Activated CD8-positive, alpha-beta T cell treated with anti-CD3 and anti-CD28 coated beads for 36 hours (primary cell): ENCODE measurements at places on chromosomes 5 and 9.

DNA sequence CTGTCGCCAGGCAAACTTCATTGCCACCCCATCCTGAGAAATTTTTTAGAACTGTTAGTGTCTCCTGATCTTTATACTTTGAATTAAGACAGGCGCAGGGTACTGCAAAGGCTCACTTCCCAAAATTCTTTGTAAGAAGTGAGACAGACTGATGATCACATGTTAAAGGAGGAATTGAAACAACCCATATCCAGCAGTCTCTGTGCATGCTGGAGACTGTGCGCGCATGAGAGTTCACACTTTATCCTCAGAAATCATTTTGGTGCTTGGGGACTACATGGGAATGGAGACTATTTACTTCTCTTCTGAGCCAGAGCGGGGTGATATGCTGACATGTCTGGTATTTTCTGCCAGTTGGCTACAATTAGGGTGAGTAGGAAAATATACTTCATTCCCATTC, 91.2 kb downstream of the ZNF474 start:
- no peak for DNase-seq

DNA sequence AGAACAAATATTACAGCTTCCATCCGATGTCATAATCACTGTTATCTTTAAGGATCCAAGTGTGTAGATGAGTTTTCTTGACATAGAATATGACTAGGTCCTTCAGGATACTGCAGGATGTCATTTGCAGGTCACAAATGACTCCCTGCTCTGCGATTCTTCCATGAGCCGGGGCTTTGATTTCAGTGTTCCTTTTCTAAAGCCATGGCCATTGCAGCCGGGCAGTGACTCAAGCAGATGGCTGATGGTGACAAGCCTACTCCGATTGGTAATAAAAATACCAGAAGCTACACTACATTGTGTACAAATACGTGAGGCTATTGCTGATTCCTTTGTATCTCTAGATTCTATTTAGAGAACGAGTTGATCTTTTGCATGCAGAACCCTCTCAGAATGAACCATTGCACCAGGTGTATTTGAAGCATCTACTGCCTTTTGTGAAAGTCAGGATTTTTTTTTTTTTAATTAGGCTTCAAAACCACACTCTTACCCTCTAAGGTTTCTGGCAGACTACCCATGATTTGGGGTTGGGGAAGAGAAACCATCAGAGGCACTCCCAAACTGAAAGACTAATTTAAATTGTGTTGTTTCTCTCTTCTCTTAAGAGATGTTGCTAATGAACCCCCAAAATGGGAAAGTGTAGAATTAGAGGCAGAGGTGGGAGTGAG, 271.0 kb upstream of the ADRA1B start:
- DNase-seq, result no peak

DNA sequence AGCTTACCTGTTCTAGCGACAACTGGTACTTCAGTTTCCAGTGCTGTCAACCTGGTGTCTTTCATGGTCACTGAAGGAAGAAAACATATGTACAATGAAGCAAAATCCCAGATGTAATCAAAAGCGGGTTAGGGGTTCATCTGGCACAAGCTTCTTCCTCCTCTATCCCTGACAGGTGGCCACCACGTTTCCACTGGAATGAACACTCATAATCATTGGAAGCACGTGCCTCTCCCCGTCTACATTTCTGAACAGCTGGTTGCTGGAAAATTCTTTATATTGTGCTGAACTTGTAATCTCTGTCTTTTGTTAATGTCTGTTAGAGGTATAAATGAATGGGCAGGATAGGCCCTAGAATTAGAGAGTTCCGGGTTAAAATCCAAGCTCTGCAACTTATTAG, 9.4 kb downstream of the TSC1 start:
- no peak for DNase-seq

DNA sequence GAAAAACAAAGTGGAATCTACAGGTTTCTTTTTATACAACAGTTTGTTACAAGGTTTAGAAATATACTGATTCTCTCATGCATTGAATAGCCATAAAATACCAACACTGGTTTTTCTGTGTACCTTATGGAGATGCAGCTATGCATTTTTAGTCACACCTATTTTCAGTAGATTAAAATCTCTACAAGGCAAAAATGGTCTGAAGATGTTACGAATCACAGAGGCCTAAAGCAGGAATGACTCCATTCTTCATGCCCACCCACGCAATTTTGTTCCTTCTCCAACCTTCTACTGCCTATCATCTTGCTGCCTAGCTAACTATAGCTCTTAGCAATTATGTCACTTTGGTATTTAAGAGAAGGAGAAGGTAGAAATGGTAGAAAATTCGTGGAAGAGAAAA, 9.9 kb downstream of the PLK2 start:
- no peak for DNase-seq

DNA sequence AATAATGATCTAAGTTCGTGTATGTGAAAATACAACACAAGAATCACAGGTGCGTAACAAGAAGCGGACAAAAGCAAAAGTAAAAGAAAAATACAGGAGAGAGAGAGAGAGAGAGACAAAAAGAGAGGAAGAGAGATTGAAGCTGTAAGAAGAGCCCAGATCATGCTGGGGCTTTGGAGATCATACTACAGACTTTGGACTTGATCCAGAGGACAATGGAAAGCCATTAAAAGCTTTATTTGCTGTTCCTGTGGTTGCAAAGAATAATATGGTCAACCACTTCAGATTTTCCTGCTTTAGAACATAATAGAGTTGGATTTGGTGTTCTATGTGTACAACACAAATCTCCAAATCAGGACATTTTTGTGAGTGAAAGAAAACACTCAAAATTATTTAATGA, 561.4 kb downstream of the CAAP1 start:
- no peak for DNase-seq

GRCh38 chr9:94948567-94949235, 222.2 kb downstream of the AOPEP start:
- DNase-seq, result no peak

- no peak for DNase-seq
Measured at GRCh38 chr5:65141493-65141892, 340.2 kb downstream of the ADAMTS6 start.

GRCh38 chr9:114507726-114508125, 2.5 kb upstream of the WHRN start:
- peak; percentile 32 for DNase-seq

DNA sequence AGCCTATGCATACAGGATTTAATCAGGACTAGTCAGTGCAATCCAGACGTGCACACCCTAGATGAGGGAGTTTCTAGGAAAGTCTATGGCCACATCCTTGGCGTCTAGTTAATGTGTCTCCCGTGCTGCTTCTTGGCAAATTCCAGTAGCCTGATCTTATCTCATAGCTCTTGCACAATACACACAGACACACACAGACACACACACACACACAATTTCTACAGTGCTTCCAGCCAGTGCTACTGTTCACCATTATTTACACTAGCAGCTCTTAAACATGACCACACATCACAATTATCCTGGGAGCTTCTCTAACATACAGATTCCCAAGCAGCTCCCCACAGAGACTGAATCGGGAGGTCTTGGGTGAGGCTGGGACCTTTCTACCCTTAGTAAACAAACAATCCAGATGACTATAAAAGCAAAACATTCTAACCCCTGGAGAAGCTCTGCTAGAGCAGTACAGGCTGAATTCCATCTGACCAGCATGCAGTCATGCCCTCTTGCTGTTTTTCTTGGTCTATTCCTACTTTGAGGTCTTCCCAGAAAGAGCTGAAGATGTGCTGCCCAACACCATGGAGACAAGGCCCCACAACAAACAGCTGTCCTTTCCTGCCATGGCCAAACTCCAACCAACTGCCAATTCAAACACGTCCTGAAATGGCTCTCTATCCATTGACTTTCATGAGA, 236.6 kb downstream of the DEPDC1B start:
- no peak for DNase-seq

DNA sequence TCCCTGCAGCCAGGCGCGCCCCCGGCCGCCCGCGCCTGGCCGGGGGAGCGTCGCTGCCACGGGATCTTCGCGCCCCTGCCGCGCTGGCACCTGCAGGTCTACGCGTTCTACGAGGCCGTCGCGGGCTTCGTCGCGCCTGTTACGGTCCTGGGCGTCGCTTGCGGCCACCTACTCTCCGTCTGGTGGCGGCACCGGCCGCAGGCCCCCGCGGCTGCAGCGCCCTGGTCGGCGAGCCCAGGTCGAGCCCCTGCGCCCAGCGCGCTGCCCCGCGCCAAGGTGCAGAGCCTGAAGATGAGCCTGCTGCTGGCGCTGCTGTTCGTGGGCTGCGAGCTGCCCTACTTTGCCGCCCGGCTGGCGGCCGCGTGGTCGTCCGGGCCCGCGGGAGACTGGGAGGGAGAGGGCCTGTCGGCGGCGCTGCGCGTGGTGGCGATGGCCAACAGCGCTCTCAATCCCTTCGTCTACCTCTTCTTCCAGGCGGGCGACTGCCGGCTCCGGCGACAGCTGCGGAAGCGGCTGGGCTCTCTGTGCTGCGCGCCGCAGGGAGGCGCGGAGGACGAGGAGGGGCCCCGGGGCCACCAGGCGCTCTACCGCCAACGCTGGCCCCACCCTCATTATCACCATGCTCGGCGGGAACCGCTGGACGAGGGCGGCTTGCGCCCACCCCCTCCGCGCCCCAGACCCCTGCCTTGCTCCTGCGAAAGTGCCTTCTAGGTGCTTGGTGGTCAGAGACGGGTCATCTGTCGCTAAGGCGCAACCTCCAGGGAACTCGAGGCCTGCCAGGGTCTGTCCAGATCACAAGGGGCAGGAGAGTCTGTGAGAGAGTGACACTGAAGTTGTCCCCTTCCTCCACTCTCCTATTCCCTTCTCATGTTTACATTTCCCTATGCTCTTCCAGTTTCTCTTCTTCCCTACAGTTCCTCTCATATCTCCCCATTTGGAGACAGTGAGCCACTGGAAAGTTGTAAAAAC, 1.3 kb downstream of the GPR150 start:
- peak; percentile 50 for DNase-seq

GRCh38 chr5:171499611-171500010, 80.2 kb downstream of the FGF18 start:
- DNase-seq, result no peak

DNA sequence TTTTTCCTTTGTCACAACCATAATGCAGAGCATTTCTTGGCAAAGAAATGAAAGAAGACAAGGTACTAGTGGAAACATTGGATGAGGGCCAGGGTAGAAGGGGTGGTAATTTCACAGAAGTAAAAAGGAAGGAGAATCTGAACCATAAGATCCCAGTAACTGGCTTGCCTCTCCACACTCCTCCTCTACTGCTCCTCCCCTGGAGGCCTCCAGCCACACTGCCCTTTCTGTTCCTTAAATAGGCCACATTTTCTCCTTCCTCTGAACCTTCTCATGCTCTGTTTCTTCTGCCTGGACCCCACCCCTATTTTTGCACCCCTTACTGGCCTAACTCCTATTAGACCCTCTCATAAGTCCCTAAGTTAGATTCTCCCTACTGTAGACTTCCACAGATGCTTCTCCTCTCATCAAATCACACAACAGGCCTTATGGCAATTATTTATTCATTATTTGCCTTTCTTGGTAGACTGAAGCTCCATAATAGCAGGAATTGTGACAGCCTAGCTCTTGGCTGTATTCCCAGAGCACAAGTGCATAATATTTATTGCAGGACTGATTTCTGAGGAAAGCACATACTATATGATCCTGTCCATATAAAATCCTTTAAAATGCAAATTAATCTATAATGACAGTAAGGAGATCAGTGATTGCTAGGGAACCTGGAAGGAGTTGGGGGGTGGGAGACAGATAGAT, 31.3 kb upstream of the GRIA1 start:
- no peak for DNase-seq

GRCh38 chr9:133888809-133889491, 103.2 kb downstream of the VAV2 start:
- DNase-seq, result no peak

DNA sequence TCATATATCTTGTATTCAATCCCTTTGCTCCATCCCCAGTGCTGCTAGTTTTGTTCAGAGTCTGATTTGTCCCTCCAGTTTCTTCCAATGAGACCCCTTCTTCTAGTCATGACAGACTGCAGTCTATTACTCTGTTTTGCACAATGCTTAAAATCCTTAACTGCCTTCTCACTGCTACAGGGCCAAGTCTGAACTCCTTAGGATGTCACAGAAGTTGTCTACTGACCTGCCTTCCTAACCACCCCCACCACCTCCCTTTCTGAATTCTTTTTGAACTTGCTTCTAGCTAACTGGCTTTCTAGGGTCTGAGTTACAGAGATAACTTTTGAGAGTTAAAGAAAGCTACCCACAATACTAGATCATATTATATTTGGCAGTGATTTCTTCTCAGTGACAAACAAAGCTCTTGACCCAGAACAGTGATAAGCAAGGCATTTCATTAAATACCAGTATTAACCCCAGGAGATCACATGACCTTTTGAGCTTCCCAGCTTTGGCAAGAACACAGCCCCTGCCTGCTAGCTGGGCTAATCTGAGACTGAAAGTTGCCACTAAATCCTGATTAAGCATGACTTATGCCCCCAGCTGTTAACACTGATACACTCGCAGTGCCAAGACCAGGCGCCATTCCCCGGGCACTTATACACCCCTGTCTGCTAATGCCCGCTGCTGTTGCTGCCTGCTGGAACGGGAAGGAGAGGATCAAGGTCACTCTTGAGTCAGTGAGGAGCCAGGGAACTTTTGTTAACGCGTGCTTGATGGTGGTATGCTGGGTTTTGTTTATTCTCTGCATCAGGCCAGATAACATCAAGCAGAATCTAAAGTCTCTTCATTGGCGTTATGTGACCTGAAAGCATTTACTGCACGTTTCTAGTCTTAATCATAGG, 36.4 kb upstream of the ADAMTSL1 start:
- DNase-seq, result no peak

- no peak for DNase-seq
Measured at GRCh38 chr5:72463449-72464052, 43.7 kb downstream of the ZNF366 start.
